Activated CD8-positive, alpha-beta memory T cell treated with anti-CD3 and anti-CD28 coated beads, Interleukin-2, amount 10 ng/mL, durations not matched to agents 7 days and 5 days (primary cell): ENCODE measurements at places on chromosomes 2 and 18. TPM values are rescaled to one million over a fixed set of nuclear protein-coding genes. Genes with fewer than 3 reads are reported as not detected.

DNA sequence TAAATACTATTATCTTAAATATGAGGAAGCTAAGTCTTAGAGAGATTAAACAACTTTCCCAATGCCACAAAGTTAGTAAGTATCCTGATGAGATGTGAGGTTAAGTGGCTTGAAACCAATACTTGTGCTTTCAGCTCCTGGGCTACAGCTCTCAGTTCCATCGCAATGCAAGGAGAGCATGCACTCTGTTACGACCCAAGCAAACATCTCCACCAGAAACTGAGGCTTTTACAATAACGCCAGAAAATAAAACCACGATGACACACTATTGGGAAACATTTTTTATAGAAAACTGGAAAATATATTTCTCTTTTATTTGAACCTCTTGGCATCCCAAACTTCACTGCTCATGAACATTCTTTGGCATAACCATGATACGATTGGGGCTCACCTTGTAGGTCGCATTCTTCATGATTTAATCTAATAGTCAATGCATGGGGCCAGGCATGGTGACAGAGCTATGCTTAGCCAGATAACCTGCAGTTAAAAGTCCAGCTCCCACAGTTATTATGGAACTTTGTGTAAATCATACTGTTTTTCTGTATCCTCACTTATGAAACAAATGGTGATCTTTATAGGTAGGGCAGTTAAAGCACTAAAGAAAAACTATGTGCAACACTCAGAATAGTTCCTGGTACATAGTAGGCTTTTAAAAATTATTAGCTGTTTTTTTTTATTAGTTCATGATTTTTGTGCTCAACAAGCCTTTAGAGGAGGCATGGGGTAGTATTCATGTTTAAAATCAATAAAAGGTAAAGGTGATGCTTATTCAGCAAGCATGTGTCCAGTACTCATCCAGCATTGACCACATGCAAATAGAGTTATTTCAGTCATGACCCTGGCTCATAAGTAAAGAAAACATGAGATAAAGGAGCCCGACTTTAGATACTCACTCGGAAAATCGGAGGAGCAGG, 238.3 kb upstream of the TRIB2 start:
- H3K27ac ChIP-seq = no peak overlapping the region
- no peak for DNase-seq
- no peaks in the 10 kb centered on the region for H3K4me1 ChIP-seq
- no peaks in the 10 kb centered on the region for H3K36me3 ChIP-seq
- no peak overlapping the region for H3K4me3 ChIP-seq
- no peaks in the 10 kb centered on the region for H3K27me3 ChIP-seq

DNA sequence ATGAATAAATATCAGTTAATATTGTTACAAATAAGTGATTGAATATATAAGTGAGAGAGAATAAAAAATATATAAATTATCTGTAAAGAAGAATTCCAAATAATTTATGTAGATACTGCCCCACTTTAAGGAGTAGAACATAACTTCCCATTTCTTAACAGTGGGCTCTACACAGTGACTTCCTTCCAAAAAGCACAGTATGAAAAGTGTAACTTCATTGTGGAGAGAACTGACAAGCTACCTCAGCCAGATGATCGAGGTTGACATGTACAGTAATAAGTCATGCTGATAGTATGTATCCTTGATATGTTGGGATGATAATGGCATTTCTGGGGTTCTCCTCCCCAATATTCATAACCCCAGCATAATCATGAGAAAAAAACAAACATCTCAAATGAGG, 191.9 kb upstream of the FN1 start:
- H3K27ac ChIP-seq = no peak overlapping the region
- no peak overlapping the region for H3K4me3 ChIP-seq
- H3K36me3 ChIP-seq = no peaks in the 10 kb centered on the region
- H3K27me3 ChIP-seq = no peaks in the 10 kb centered on the region
- no peak for DNase-seq
- no peaks in the 10 kb centered on the region for H3K4me1 ChIP-seq

DNA sequence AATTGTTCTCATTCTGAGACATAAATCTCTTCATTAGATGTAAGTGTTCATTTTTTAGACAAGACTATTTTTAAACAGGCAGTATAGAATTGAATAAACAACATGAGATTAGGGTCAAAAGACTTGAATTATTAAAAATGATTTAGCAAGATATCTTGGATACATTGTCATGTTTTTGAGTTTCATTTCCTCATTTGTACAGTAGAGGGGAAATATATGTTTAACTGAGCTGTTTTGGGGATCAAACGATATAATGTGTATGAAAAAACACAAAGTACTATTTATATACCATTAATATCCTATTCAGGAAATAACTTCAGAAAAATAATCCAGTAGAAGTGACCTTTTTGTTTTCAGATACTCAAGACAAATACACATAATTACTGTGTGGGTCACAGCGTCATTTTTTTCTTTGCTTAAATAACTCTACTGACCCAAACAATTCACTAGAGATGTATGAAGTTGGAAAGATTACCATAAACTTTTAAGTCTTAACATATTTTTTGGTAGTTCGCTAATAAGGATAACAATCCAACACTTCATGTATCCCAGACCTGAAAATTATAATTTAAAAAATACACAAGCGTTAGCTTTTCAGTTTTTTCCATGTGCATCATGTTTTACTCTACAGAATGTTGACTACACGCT, 896 bp upstream of the ASXL3 start:
- H3K4me1 ChIP-seq = peaks cover 5% of the 10 kb centered on the region
- no peak overlapping the region for H3K27ac ChIP-seq
- H3K36me3 ChIP-seq = peaks cover 3% of the 10 kb centered on the region
- DNase-seq = no peak
- peaks cover 14% of the 10 kb centered on the region for H3K27me3 ChIP-seq
- no peak overlapping the region for H3K4me3 ChIP-seq

DNA sequence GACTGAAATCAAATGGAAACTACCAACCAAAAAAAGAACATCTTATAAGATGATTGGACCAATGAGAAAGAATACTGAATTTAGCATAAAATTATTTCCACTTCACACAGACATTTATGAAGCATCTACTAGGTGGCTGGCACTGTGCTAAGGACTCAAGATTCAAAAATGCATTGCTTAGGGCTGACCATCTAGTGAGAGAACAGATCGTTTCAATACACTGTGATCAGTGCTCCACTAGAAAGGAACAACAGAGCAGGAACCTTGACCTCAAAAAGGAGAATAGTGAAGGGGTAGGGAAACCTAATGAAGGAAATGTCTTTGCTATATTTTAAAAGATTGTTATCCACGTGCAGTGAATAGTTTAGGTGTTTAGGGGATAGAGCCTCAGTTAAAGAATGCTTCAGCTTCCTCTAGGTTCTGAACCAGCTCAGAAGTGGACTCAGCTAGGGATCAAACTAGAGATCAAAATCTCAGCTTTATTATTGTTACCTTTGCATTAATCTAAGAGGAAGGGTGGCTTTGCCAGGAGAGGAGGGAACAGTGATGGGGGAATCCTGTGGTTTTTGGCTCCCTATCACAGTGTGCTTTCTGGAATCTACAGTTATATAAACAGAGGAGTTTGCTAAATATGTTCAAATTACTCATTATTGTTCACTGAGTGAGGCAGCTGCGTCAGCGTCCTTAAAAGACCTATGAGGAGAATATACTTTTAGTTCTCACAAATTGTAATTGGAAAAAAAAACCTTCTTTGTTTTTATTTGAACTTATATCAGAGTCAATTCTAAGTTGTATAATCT, 16.2 kb upstream of the BBS5 start:
- H3K27ac ChIP-seq = no peak overlapping the region
- peaks cover 2% of the 10 kb centered on the region for H3K27me3 ChIP-seq
- no peak overlapping the region for H3K4me3 ChIP-seq
- DNase-seq = no peak
- no peaks in the 10 kb centered on the region for H3K4me1 ChIP-seq

DNA sequence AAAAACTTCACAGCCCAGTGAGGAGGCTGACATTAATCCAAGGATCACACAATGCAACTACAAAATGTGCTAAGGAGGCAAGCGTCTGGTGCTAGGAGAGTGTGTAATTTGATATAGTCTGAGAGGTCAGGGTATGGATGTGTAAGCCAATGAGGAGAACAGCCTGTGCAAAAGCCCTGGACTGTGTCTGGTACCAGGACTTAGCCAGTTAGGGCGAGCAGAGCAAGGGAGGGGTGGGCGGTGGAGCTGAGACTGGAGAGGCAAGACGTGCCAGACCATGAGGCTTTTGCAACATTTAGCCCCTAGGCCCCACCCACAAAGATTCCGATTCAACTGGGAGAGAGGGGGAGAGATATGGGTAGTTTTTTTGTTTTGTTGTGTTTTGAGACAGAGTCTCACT, 33.5 kb upstream of the SPRED2 start:
- H3K36me3 ChIP-seq = no peaks in the 10 kb centered on the region
- H3K27me3 ChIP-seq = peaks cover 14% of the 10 kb centered on the region
- no peak overlapping the region for H3K27ac ChIP-seq

DNA sequence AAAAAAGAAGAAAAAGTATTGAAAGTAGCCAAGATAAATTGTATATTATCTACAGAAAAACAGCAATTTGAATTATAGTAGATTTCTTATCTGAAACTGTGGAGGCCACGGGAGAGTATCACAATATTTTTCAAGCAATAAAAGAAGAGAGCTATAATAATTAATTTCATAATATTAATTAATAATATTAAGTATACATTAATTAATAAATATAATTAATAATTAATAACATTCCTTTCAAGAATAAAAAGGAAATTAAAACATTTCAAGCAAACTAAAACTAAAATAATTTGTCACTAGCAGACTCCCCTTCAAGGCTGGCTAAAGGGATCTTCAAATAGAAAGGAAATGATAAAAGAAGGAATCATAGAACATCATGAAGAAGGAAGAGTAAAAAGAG, 372.7 kb upstream of the KYNU start:
- no peaks in the 10 kb centered on the region for H3K4me1 ChIP-seq
- DNase-seq = no peak
- no peak overlapping the region for H3K27ac ChIP-seq
- no peaks in the 10 kb centered on the region for H3K27me3 ChIP-seq

RBKS gene
- total RNA-seq = 3.4 TPM

DNAJC5G gene
- not detected for total RNA-seq
